Camera-type eye (tissue), 1 donor: ENCODE measurements at places on chromosomes 16 and 17. TPM values are rescaled to one million over a fixed set of nuclear protein-coding genes. Genes with fewer than 3 reads are reported as not detected.

Gene CCL7
- total RNA-seq, result not detected

Gene OR1A2
- total RNA-seq, result not detected

Gene SDR42E2
- total RNA-seq, result not detected

Gene PRPF8
- 239 TPM for total RNA-seq

Gene HES7
- not detected for total RNA-seq

Gene UMOD
- not detected for total RNA-seq

Gene CCL8
- total RNA-seq, result 0.33 TPM

Gene ADORA2B
- total RNA-seq, result 13.1 TPM
